ENCODE measurements at places on chromosomes 16 and 17.

- no peak for DNase-seq
Observed at GRCh38 chr16:65202461-65202860, 80.6 kb upstream of the CDH11 start.

DNA sequence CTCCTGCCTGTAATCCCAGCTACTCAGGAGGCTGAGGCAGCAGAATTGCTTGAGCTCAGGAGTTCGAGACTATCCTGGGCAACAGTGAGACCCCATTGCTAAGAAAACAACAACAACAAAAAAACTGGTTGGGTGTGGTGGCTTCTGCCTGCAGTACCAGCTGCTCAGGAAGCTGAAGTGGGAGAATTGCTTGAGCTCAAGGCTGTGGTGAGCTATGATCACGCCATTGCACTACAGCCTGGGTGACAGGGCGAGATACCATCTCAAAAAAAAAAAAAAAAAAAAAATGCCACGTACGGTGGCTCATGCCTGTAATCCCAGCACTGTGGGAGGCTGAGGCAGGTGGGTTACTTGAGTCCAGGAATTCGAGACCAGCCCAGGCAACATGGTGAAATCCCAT, 34.1 kb downstream of the NME2 start:
- no peak for DNase-seq

DNA sequence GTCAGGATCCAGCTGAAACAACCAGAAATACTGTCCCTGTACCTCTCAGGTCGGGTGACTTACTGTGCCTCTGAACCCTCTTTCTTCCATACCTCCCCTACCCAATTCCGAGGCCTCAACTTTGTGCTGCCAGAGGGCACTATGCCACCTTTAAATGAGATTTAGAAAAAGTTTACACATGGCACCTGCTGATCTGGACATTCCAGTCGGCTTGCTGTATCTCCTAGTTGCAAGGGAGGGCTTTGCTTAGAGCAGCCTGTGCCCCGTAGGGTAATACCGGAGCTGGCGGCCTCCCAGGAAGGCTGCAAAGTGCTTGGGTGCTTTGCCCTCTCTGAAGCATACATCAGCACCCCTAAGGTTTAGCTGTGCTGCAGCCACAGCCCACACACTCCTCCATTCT, 306.0 kb upstream of the RBFOX1 start:
- no peak for DNase-seq

DNA sequence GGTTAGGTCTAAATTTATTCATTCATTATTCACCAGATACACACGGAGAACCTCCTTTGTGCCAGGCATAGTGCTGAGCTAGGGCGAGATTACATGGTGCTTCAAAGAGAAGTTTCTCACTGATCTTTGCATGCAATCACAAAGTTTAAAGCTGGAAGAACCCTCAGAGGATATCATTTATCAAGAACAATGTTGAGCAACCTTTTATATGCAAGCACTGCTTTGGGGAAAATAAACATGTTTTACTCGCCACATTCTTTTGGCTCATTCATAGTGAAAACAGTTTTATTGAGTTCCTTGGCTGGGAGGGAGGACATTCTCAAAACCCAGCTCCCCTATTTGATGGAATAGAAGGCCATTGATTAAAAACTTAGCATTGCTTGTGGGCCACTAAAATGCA, 49.8 kb upstream of the XYLT1 start:
- no peak for DNase-seq

- DNase-seq, result no peak
Observed at GRCh38 chr16:2056681-2057407, 9.1 kb downstream of the TSC2 start.

DNA sequence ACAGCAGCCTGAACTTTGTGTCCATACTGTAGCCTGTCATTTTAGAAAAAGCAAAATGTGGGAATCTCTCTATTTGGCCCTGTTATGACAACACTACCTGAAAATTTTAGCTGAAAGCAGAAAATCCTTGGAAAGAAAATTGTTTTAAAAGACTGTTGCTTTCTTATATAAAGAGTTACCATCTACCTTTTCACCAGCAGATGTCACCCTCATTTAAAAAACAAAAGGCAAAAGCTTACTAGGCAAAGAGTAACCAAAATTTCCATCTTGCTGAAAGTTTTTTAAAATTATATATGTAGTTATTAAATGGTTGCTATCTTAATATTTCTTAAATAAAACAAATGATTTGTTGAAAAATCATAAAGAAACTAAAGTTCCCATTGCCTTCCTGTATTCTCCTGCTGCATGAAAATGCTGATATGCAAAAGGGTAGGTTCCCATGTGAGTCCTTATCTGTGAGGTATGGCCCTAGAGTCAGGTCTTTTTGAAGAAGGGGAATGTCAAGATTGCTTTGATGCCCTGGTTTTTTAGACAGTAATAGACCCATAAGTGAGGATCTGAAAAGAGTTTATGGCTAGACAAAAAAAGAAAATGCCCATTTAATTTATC, 61.0 kb downstream of the TNRC6C start:
- DNase-seq, result no peak

DNA sequence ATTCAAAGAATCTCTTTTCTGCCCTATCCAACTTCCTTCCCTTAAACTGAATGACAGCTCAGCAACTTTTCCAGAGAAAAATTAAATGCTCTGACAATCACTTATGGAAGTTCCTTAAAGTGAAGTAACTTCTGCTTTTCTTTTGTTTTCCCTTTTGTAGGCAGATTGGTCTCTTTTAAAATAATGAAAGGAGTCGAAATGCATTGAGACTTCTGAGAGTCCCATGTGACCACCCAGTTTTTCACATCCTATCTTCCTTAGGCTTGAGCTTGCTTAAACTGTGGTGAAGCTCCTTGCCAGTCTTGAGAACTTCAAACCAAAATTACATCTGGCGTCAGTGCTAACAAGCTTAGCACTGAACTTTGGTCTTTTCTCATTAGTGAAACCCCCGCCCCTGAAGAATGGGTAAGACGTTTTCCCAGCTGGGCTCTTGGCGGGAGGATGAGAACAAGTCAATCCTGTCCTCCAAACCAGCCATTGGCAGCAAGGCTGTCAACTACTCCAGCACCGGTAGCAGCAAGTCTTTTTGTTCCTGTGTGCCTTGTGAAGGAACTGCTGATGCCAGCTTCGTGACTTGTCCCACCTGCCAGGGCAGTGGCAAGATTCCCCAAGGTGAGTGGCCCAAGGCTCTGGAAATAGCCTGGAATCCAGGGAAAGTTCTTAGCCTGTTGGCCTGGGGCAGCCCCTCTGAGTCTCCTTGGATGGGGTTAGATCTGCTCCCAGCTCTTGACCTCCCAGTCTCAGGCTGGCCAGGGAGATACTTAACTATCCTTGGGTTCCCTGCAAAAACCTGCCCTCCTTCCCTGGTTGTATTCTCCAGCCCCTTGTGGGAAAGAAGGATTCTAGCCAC, 1.2 kb downstream of the TMEM106A start:
- DNase-seq, result no peak

GRCh38 chr16:17379121-17379571, 91.6 kb downstream of the XYLT1 start:
- DNase-seq, result no peak

DNA sequence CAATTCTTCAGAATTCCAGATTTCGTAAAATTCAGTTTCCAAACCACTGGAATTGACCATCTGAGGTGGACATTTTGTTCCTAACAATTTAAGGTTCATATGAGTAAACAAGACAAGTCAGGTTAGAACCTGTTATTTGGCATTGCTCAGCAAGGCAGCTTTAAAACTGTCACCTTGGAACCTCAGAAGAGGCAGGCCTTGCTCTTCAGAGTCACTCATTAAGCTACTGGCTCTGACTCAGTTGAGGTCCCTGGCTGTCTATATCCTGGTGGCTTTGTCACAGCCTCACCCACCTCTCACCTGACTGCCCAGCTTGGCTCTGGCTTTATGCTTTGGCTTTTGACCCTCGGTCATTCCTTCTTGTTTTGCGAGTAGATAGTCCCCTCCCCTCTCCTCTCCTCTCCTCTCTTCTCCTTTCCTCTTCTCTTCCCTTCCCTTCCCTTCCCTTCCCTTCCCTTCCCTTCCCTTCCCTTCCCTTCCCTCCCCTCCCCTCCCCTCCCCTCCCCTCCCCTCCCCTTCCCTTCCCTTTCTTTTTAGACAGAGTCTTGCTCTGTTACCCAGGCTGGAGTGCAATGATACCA, 238.4 kb downstream of the SHISA9 start:
- DNase-seq, result no peak

All from left kidney (tissue), 8 donors.